ENCODE measurements at places on chromosomes 11 and 22.

DNA sequence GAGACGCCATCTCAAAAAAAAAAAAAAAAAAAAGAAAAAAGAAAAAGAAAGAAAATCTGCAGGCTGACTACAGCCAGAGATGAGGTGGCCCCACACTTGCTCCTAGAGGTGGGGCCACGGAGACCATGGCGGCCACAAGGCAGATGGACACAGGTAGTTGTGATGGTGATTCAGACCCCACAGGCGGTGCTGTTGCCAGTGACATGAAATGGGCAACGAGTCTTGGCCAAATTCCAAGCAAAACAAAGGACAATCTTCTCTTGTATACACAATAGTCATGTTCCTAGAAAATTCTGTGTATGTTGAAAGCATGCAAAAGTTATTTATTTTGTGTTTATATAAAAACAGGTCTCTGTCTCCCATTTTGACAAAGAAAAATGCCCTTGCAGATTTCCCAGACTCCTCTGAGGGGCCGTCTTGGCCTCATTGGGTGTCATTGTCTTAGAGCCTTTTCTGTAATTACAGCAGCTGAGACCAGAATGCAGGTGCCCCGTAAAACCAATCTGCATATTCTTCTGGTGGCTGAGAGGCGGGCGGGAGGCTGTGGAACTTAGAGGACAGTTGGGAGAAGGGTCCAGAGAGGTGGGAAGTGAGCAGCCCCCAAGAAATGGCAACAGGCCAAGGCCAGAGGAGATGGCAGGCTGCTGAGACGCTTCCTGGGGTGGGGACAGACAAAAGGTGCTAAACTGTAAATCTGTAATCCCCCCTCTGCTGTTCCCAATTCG, 22.5 kb upstream of the DAGLA start:
- no peaks in the 10 kb centered on the region for H3K36me3 ChIP-seq
- no peak overlapping the region for H3K27ac ChIP-seq
- H3K4me1 ChIP-seq = peaks cover 3% of the 10 kb centered on the region
- no peaks in the 10 kb centered on the region for H3K27me3 ChIP-seq

DNA sequence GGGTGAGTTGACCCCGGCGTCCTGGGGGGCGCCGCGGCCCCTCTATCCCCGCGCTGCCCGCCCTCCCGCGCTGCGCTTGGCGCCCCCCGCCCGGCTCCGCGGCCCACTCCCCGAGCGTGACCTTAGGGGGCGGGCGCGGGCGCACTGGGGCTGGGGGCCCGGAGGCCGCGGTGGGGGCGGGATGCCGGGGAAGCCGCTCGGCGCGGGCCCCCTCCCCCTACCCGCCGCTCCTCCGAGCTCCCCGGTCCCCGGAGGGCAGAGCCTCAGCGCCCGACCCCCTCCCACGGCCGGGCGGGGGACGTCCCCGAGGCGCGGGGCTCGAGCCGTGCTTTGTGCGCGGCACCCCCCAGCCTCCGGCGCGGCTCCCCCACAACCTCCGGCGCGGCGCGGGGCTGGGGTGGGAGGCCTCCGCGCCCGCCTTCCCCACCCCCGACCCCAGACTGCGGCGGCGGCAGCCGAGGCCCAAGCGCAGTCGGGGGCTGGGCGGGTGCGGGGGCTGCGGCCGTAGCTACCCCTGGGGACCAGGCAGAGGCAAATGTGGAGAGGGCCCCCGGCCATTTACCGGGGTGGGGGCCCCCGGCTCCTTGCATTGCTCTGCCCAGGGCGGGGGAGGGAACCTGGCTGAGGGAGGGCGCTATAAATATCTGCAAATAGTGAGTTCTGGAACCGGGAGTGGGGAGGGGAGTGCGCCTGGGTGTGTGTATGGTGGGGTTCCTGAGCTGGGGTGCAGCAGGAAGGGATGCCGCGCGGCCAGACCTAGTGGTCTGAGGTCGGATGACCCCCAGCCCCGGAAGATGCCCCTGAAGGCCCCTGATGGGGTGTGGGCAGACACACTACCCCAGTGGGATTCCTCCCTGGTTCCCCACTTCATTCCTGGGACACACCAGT, 988 bp downstream of the MGAT3 start:
- no peaks in the 10 kb centered on the region for H3K36me3 ChIP-seq
- DNase-seq = no peak
- no peak overlapping the region for H3K27ac ChIP-seq
- peaks cover 5% of the 10 kb centered on the region for H3K27me3 ChIP-seq
- peaks cover 12% of the 10 kb centered on the region for H3K4me1 ChIP-seq

DNA sequence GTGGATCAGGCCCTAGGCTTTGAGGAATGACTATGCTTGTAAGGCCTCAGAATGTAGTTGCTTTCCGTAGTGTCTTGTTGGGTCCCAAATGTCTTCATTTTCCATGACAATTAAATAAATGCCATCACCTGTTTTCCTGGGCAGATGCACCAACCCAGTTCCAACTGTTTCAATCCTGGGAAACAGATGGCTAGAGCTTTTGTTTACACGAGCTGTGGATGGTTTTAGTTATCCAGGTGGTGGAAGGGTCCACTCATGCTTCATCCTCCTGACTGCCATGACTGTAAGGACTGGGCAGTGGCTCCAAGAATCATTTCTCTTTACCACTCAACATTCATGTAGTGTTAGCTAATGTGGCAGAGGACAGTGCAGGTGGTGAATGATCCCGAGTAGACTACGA, 8.6 kb downstream of the RCN1 start:
- peaks cover 32% of the 10 kb centered on the region for H3K36me3 ChIP-seq
- H3K27ac ChIP-seq = no peak overlapping the region
- H3K27me3 ChIP-seq = no peaks in the 10 kb centered on the region
- H3K4me1 ChIP-seq = no peaks in the 10 kb centered on the region
- no peak for DNase-seq

GRCh38 chr11:110968348-110969062, 256.3 kb upstream of the ARHGAP20 start:
- H3K36me3 ChIP-seq = no peaks in the 10 kb centered on the region
- DNase-seq = no peak
- H3K27me3 ChIP-seq = no peaks in the 10 kb centered on the region
- H3K27ac ChIP-seq = no peak overlapping the region

DNA sequence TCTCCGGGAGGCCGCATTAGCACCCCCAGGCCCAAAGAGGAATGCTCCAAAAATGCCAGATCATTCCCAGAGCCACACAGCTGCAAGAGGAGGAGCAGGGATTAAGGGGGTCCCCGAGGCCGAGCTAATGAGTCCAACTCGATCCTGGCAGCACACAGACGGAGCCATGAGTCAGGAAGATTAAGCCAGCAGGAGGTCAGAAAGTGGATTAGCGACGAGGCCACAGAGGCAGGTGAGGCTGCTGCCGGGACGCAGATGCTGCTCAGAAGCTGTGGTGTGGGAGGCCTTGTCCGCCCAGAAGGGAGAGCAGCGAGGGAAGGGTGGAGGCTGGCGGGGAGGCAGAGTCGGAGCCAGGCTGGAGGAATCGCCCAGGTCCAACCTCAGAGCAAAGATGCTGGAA, 120.5 kb downstream of the SHANK2 start:
- H3K36me3 ChIP-seq = no peaks in the 10 kb centered on the region
- H3K4me1 ChIP-seq = no peaks in the 10 kb centered on the region
- no peak overlapping the region for H3K4me3 ChIP-seq

GRCh38 chr11:86374069-86374468, 618 bp upstream of the CCDC81 start:
- DNase-seq = no peak
- H3K27ac ChIP-seq = no peak overlapping the region
- no peaks in the 10 kb centered on the region for H3K4me1 ChIP-seq
- no peak overlapping the region for H3K4me3 ChIP-seq

GRCh38 chr11:33689085-33689484, 11.5 kb downstream of the C11orf91 start:
- H3K27ac ChIP-seq = no peak overlapping the region
- no peak for DNase-seq
- H3K4me3 ChIP-seq = no peak overlapping the region
- 0 out of 2 replicates have a peak, but pooled peaks cover 2% of the 10 kb centered on the region for H3K4me1 ChIP-seq
- H3K36me3 ChIP-seq = no peaks in the 10 kb centered on the region

DNA sequence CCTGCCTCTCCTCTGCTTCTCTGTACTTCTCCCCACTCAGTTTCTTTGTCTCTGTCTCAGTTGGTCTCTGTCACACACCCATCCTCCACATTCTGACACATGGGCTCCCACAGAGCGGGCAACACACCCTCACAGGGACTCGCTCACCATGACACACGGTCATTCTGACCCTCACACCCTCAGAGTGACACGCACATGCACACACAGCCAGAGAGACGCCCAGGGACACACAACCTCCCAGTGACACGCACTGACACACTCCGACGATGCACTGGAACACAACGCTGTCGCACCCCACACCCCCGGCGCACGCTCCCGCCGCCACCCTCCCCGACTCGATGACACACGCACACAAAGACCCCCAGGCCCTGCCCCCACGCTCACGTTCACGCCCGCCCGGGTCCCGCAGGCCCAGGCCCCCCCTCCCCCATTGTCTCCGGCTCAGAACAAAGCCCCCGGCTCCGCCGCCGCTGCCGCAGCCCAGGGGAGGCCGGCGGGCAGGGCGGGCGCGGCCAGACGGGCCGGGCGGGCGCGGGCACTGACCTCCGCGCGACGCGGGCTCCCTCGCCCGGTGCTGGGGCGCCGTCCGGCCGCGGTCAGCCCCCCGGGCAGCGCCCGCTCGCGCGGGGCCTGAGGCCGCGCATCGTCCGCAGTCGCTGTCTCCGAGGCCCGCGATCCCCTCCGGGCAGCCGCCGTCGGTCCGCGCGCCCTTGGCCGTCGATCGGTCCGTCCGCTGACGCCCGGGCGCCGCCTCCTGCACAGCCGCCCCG, 404 bp downstream of the DCHS1 start:
- H3K27me3 ChIP-seq = peaks cover 12% of the 10 kb centered on the region
- H3K27ac ChIP-seq = no peak overlapping the region
- no peaks in the 10 kb centered on the region for H3K36me3 ChIP-seq

GRCh38 chr11:8826901-8827560, 84.0 kb upstream of the AKIP1 start:
- no peaks in the 10 kb centered on the region for H3K27me3 ChIP-seq
- no peak for DNase-seq
- no peak overlapping the region for H3K4me3 ChIP-seq
- no peak overlapping the region for H3K27ac ChIP-seq

DNA sequence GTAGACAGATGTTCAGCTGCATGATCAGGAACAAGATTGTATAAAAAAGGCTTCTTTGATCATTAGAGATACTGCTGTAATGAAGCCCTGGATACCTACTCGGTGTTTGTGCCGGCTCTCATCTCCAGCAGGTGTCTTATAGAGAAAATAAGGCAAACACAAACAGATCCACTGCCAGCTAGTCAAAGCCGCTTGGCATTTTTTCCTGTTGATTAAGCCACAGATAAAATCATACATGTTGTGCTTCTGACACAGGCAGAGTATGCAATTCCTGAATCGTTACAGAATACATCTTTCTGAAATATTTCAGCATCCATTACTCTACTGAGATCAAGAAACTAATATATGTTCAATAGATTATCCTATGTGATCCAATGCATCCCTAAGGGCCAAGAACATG, 206.9 kb downstream of the CADM1 start:
- DNase-seq = no peak
- no peak overlapping the region for H3K27ac ChIP-seq
- no peaks in the 10 kb centered on the region for H3K27me3 ChIP-seq
- H3K36me3 ChIP-seq = no peaks in the 10 kb centered on the region

GRCh38 chr22:38965614-38966379, 8.4 kb downstream of the APOBEC3A start:
- no peaks in the 10 kb centered on the region for H3K36me3 ChIP-seq
- no peak overlapping the region for H3K4me3 ChIP-seq
- H3K27ac ChIP-seq = no peak overlapping the region
- DNase-seq = no peak

DNA sequence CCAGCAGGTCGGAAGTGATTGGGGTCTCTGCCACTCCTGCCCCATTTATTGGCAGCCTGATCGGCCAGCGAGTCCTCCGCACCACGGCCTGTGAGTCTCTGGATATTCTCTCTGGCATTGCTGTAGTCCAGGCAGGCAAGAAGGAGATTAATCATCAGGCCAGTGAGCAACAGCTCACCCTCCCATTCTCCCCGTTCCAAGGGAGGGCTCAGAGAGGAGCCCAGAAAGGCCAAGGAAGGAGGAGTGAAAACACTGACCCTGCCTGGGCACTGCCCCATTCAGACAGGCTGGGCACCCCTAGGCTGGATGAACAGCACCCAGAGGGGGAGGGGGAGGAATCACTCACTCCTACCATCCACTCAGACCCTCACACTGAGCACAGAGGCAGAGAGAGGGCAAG, 3.1 kb downstream of the SAA2 start:
- no peaks in the 10 kb centered on the region for H3K36me3 ChIP-seq
- no peaks in the 10 kb centered on the region for H3K27me3 ChIP-seq
- H3K4me3 ChIP-seq = no peak overlapping the region

DNA sequence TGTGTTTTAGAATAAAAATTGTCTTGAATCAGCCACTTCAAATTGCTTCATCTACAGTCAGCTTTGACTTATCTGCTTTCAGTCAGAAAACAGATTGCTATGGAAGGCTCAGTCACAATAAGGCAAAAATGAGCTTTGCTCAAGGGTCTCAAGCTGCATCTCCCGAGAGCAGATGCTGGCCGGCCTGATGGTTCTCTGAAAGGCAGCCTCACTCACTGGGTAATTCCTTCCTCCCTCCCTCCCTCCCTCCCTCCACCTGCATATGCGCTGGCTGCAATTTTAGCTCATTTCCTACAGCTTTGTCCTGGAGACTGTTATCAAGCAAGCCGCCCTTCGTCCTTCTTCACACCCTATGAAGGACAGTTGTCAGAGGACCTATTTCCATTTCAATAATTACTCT, 1.6 kb upstream of the IZUMO1R start:
- H3K27me3 ChIP-seq = no peaks in the 10 kb centered on the region
- H3K4me3 ChIP-seq = no peak overlapping the region
- no peak overlapping the region for H3K27ac ChIP-seq
- H3K36me3 ChIP-seq = no peaks in the 10 kb centered on the region
- no peak for DNase-seq
- H3K4me1 ChIP-seq = 0 out of 2 replicates have a peak, but pooled peaks cover 1% of the 10 kb centered on the region

GRCh38 chr22:44067901-44068300, 43.8 kb downstream of the PARVB start:
- no peaks in the 10 kb centered on the region for H3K27me3 ChIP-seq
- no peak overlapping the region for H3K4me3 ChIP-seq
- no peaks in the 10 kb centered on the region for H3K36me3 ChIP-seq
- no peak for DNase-seq

GRCh38 chr11:79346021-79346420, 94.8 kb downstream of the TENM4 start:
- H3K27me3 ChIP-seq = no peaks in the 10 kb centered on the region
- no peaks in the 10 kb centered on the region for H3K36me3 ChIP-seq
- H3K4me3 ChIP-seq = no peak overlapping the region
- no peak overlapping the region for H3K27ac ChIP-seq

- no peak overlapping the region for H3K4me3 ChIP-seq
- no peaks in the 10 kb centered on the region for H3K27me3 ChIP-seq
- no peaks in the 10 kb centered on the region for H3K36me3 ChIP-seq
Measured at GRCh38 chr11:106378513-106379179, 301.2 kb downstream of the AASDHPPT start.

GRCh38 chr22:42635531-42635930, 4.9 kb downstream of the ATP5MGL start:
- H3K36me3 ChIP-seq = peaks cover 3% of the 10 kb centered on the region
- no peak overlapping the region for H3K4me3 ChIP-seq
- no peaks in the 10 kb centered on the region for H3K27me3 ChIP-seq
